ENCODE measurements at places on chromosomes 13 and 19.

DNA sequence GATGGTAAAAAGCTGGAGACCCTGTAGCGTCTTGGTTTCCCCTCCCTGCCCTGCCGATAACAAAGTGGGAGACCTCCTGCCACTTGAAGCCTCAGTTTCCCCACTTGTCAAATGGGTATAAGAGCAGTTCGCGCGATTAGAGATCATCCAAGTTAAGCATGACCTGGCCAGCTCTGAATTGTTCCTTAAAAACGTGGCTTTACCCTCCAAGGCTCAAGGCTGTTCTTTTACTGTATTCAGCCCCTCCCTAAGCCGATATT lies 421 bp downstream of the TNPO2 start:
- DNase-seq = no peak

GRCh38 chr19:13420780-13421179 lies 85.5 kb downstream of the CACNA1A start:
- DNase-seq = no peak

GRCh38 chr13:99605420-99606323 lies 104.4 kb downstream of the TM9SF2 start:
- DNase-seq = peak; percentile 36

GRCh38 chr13:95494082-95494681 lies 58.3 kb upstream of the CLDN10 start:
- DNase-seq = no peak

DNA sequence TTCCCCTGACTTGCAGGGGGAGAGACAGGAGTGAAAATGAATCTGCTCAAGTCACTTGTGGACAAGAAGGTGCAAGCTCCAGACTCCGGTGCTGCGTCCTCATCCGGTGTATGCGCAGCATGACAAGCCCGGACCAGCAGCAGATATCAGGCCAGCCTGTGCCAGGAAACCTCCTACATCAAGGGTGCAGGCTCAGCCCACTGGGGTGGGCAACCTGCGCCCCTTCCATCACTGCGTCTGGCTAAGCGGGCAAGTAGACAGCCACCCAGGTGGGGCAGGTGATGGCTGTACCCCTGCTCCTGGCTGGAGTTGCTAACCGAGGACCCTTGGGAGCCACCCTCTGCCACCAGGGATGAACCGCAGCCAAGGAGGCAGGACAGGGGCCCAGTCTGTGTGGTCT lies 32.9 kb upstream of the SLC15A1 start:
- DNase-seq = no peak

DNA sequence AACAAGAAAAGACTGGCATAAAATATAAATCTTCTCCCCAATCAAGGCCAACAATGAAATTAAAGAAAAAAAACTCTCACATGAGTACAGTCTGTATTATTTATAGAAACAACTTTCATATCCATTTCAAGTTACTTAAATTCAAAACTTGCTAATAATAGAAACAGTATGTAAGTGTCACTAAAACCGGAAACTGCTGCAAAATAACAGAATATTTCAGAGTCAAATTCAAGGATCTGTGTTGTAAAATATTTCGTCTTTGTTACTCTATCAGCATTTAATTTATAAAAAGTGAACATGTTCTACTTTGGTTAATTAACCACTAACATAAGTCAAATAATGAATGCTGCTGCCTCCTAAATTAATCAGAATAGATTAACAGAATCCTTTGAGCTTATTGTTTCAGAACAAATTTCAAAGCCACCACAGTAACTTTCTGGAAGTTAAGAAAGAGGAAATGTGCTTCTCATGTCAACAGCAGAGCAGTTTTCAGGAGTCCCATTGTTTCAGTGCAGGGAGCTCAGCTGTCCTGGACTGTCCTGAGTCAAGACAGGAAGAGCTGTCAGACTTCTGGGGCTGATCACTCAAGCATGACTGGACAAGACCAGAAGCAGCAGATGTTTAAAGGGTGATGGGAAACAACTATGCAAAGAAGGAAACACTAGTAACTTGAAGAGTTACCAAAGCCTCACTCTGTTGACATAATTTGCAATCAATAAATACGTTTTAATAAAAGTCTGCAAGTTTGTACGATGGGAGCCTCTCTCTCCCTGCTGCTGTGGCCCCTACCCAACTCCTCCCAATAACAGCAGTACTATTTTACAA lies 76.9 kb downstream of the FOXO1 start:
- no peak for DNase-seq

Data from stimulated activated CD4-positive, alpha-beta T cell treated with anti-CD3 and anti-CD28 coated beads, Interleukin-12 subunit alpha, Interleukin-12 subunit beta, amount 100 ng/mL, for 4 hours (primary cell).